GM13976 (cell line): ENCODE measurements at places on chromosomes 2 and 18.

GRCh38 chr18:21900605-21901352 is 160.2 kb downstream of the MIB1 start:
- DNase-seq: no peak

- no peak for DNase-seq
Measured at GRCh38 chr2:80139001-80139400, 165.6 kb downstream of the LRRTM1 start.

- DNase-seq: no peak
Measured at GRCh38 chr2:118837067-118837466, 10.4 kb downstream of the EN1 start.

DNA sequence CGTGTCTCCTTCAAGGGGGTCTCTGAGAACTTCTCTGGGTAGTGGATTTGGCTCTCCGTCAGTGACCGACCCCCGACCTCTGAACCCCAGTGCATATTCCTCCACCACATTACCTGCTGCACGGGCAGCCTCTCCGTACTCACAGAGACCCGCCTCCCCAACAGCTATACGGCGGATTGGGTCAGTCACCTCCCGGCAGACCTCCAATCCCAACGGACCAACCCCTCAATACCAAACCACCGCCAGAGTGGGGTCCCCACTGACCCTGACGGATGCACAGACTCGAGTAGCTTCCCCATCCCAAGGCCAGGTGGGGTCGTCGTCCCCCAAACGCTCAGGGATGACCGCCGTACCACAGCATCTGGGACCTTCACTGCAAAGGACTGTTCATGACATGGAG is 168.2 kb downstream of the PKP4 start:
- DNase-seq: no peak
